ENCODE measurements at places on chromosomes 5 and 9.

DNA sequence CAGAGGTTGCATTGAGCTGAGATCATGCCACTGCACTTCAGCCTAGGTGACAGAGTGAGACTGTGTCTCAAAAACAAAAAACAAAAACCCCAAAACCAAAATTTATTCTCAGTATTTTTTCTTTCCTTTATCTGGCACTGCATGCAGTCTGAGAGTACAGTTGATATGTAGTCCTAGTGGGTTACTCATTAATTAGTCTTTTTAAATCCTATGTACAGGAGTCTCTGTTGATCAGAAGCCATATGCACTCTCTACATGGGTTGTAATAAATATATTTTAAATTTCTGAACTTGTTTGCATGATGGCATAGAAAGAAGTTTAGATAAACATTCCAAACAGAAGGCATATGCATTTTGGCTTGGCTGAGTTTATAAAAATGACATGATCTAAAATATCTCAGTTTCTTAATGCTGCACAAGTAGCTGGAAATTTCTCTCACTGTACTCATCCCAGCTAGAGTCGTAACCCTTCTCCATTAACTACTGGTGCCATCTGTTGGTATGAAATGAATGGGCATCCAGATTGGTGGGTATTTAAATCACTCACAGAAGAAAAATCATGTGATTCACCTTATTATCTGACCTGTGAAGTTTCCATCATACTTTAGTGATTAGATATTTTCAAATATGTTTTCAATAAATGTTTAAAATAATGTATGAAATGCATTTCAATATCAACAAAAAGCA is 284.8 kb downstream of the CTNND2 start:
- no peak for DNase-seq

GRCh38 chr9:108416324-108416723 is 439.5 kb downstream of the ACTL7B start:
- no peak for DNase-seq

DNA sequence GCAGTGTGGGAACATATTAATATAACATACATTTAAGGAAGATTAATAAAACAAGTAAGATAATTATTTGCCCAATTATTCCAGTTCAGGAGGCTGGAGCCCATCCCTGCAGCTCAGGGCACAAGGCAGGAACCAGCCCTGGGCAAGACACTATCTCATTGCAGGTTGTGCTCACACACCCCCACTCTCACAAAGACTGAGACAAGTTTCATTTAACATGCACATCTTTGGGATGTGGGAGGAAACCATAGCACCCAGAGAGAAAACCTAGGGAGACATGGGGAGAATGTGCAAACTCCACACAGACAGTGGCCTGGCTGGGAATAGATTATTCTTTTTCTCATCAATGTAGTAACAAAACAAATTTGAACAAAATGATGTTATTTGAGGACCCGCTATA is 279.1 kb downstream of the MCTP1 start:
- DNase-seq = no peak

- no peak for DNase-seq
These were observed 29.0 kb downstream of the ETF1 start for GRCh38 chr5:138514021-138514420.

DNA sequence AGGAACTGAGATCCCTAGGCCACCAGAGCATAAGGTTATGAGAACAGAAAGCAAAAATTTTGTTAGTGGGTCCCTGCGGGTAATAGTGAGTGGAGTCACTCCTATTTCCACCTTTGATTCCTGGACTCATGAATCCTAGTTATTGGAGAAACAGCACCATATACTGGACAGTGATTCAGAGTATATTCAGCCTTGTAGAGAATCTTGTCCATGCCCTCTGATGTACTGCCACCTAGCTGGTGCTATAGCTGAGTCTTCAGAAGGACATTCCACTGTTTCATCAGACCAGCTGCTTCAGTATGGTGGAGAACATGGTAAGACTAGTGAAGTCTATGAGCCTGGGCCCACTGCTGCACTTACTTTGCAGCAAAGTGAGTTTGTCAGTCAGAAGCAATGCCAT is 25.0 kb upstream of the ITGA2 start:
- no peak for DNase-seq

DNA sequence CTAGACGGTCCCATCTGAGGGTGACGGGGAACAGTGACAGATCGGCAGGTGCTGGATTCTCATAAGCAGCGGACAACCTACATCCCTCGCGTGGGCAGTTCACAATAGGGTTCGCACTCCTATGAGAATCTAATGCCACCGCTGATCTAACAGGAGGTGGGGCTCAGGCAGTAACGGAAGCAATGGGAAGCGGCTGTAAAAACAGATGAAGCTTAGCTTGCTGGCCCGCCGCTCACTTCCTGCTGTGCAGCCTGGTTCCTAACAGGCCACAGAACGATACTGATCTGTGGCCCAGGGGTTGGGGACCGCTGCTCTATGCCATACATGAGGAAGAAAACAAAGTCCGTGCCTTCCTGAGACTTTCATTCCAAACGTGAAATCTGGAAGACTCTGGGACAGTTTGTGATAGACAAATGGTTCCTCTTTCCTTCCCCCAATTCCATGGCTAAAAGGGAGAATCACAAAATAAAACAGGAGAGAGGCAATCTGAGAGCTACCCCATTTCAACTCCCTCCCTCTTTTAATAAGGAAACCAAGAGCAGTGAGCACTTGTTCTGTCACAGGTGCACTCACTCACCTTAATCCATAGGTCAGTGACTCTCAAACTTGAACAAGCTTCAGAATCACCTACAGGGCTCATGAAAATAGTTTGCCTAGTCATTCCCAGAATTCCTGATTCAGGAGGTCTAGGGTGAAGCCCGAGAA is 12.1 kb downstream of the PDCL start:
- peak; percentile 71 for DNase-seq

DNA sequence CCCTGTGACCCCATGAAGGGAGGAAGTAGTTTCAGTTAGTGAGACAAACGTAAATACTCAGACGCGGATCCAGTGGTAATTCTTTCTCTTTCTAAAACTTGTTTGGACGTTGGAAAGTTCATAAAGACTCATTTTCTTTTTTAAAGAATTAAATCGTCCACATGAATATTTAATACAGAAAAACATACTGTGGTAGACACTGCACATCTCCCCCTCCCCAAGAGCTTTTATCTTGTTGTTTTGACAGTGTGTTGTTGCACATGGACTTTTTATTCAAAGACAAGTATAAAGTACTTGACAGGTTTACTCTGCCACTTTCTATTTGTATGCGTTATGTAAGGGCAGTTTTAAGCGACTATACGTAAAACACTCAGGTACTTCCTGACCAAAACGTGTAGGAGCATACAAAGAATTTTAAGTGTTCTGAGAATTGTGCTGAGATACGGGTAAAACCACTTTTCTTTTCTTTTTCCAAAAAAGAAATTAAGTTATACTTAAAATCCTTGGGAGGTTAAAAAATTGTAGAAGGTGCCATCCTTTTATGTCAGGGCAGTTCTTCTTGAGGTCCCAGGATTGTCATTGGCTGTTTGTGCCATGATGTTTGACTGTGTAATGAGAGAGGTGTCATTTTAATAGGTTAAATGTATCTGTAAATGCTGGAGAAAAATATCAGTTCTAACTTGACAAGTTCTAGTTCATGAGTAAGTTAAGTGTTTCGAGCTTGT is 1.3 kb downstream of the NIPBL start:
- DNase-seq = no peak

DNA sequence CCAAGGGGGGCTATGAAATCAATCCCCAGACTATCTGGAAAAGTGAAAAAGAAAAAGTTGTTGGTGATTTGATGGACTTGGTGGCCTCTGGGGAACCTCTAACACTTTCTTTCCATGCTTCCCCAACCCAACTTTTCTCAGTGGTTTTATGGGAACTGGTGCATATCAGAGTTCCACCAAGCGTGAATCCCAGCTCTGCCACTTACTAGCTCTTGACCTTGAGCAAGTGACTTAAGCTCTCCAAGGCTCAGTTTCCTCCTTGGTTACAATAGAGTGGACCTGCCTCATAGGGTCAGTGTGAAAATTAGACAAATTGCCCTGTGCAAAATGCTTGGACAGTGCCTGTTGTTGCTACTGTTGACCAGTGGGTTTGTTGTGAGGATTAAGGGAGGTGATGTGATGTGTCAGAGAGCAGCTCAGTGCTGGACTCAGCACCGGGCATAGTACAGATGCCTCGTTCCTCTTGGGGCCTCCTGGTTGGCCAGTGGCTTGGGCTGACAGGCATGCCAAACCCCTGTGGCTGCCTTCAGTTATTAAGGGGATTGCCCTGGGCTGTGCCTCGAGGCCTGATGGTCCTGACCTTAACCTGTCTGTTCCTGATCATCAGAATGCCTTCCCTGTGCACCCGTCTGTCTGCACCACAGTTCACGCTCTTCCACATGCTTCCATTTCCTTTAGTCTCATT is 49.3 kb downstream of the COL15A1 start:
- DNase-seq = no peak

- DNase-seq = no peak
These were observed 196.8 kb downstream of the AUH start for GRCh38 chr9:91164724-91165520.

DNA sequence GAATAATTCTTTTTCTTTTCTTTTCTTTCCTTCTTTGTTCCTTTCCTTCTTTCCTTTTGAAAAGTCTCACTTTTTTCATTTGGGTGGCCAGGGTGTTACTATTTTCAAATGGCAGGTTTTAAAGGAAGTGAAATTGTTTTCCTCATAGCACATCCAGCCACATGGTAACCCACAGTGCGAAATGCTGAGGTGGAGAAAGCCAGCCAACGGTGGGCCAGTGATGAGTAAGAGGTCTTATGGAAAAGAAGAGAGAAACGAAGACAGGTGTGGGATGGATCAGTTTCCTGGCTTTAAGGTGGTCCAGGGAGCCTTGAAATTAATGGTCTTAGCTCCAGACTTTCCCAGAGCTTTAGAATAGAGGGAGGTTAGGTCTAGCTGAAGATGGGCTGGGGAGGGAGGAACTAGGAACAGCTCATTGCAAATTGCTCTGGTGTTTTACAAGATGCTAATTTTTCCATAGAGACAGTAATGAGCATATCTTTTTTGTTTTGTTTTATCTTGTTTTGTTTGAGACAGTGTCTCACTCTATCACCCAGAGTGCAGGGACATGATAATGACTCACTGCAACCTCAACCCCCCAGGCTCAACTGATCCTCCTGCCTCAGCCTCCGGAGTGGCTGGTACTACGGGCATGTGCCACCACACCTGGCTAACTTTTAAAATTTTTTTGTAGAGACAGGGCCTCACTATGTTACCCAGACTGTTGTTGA is 17.8 kb downstream of the ITK start:
- no peak for DNase-seq

GRCh38 chr9:81370096-81370495 is 319.3 kb downstream of the TLE1 start:
- DNase-seq = no peak

GRCh38 chr9:127388856-127389238 is 8.1 kb upstream of the SLC2A8 start:
- DNase-seq = no peak

DNA sequence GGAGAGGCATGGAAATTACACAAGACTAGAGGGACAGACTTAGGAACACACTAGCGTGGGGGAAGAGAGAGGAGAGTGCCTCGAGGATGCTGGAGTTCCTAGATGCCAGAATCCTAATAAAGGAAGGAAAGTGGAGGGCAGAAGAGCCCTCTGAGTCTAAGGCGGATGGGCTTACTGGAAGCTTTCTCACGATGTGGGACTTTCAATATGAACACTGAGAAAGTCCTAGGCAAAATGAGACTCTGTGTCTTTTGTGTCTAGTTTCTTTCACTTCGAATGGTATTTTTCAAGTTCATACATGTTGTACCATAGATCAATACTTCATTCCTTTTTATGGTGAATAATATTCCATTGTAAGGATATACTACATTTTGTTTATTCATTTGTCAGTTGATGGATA is 239.4 kb downstream of the NSG2 start:
- no peak for DNase-seq

DNA sequence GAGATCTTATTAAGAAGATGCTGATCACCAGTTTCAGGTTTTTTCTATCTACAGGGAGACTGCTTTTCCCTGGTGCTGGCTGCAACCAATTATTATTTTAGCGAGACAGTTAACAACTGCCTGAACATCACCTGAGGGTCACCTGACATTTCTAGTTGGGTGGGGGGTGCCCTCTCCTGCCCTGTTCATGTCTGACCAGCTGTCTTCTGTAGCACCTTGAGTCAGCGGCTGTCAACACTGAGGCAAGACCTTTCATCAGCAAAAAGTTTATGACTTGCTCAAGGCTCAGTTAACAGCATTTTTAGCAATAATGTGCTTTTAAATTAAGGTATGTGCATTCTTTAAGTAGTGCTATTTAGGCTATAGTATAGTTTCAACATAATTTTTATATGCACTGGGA is 58.0 kb downstream of the ADCY2 start:
- no peak for DNase-seq

DNA sequence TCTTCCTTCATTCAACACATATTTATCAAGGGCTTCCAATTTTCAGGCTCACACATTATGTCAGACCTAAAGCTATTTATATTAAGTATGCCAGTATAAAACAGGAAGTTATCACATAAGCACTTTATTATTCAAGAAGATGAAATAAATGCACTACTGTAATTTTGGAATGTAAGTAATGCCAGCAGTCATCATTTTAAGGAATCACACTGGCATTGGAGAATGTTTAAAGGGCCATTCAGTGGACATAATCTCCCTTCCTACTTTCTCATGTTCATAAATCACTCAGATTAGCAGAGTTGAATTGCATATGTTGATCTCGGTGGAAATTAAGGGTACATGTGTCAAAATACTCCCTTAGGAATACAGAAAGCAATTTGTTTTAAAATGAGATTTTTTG is 164.4 kb downstream of the GIN1 start:
- DNase-seq = no peak

DNA sequence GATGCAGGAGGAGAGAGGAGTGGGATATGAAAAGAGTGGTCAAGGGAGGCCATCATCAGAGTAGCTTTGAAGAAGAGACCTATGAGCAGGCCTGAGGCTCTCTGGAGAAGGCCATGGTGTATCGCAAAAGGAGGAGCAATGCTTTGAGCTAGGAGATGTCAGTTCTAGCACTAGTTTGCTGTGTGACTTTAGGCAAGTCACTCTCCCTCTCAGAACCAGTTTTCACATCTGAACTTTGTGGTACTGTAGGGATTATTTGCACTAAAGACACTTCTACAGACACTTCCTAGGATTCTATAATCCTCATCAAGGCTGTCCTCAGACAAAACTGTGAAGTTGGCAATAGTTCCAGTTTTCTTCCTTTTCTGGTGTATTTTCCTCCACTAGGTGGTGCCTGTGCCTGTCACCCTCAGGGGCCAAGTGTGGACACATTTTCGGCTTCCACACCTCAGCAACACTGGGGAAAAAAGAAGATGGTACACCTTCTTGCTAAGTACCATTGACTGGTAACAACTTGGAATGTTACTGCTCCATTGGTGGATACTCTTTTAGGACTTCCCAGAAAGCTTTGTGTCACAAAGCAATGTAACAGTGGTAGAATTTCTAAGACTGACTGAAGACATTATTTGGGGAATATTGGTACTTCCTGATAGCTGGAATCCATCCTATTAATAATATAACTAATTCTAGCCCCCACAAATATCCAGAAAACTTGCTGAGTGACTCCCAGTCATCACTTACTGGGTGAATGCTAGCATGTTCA is 9.9 kb downstream of the PAPPA start:
- no peak for DNase-seq
